ENCODE measurements at places on chromosomes 2 and 18. TPM values are rescaled to one million over a fixed set of nuclear protein-coding genes. Genes with fewer than 3 reads are reported as not detected.

The TNP1 gene
- total RNA-seq, result not detected

The GREB1 gene
- 3.9 TPM for total RNA-seq

The CENPA gene
- total RNA-seq, result 38.8 TPM

The LINC00305 gene
- not detected for total RNA-seq

The CDH19 gene
- total RNA-seq, result 1.2 TPM

The MARCHF7 gene
- 67.3 TPM for total RNA-seq

The NCKAP5 gene
- total RNA-seq, result 0.61 TPM

The HOXD9 gene
- total RNA-seq, result 0.82 TPM

The ASNSD1 gene
- 38.7 TPM for total RNA-seq

The CFAP53 gene
- total RNA-seq, result 0.29 TPM

The GKN2 gene
- total RNA-seq, result 1.5 TPM

The KIDINS220 gene
- 17.1 TPM for total RNA-seq

The LDAH gene
- total RNA-seq, result 19.9 TPM

The VAMP5 gene
- not detected for total RNA-seq

The STAT4 gene
- total RNA-seq, result 3.9 TPM

The CASP10 gene
- 2.1 TPM for total RNA-seq

The SLC16A14 gene
- total RNA-seq, result 1.3 TPM

The FASTKD2 gene
- total RNA-seq, result 29.4 TPM

The KCTD1 gene
- 32.9 TPM for total RNA-seq

The ACTR2 gene
- 223 TPM for total RNA-seq

The AGXT gene
- total RNA-seq, result not detected

The XDH gene
- 0.92 TPM for total RNA-seq

The IL36B gene
- not detected for total RNA-seq

The LHCGR gene
- total RNA-seq, result not detected

The MROH2A gene
- 0.22 TPM for total RNA-seq

The DES gene
- total RNA-seq, result 0.47 TPM

The LIPG gene
- total RNA-seq, result 0.17 TPM

The ARHGEF33 gene
- 0.11 TPM for total RNA-seq

The ZNF521 gene
- total RNA-seq, result not detected

The MC2R gene
- total RNA-seq, result not detected

The MCFD2 gene
- total RNA-seq, result 98.8 TPM

The CROCC2 gene
- not detected for total RNA-seq

The SH3RF3 gene
- total RNA-seq, result 0.61 TPM

The GFPT1 gene
- 28.0 TPM for total RNA-seq

The G6PC2 gene
- total RNA-seq, result not detected

The LONRF2 gene
- 1.5 TPM for total RNA-seq

The ANTXR1 gene
- 164 TPM for total RNA-seq

The PRSS56 gene
- 0.12 TPM for total RNA-seq

The ZNF804A gene
- not detected for total RNA-seq

The TMEM87B gene
- total RNA-seq, result 14.5 TPM

The TXNDC2 gene
- 0.17 TPM for total RNA-seq

The PSMA8 gene
- total RNA-seq, result not detected

The CCT4 gene
- total RNA-seq, result 310 TPM

The CDH7 gene
- total RNA-seq, result not detected

The GAREM1 gene
- 8.2 TPM for total RNA-seq

The TUBA3E gene
- total RNA-seq, result 6.3 TPM

The KLF7 gene
- 34.0 TPM for total RNA-seq

Measured in A549 treated with dexamethasone at 1 μM for 4 hours (cell line).